ENCODE measurements at places on chromosomes 6 and 20. TPM values are rescaled to one million over a fixed set of nuclear protein-coding genes. Genes with fewer than 3 reads are reported as not detected.
A peak's percentile ranks its signal among the peaks of the same experiment; 100 is the strongest.

DNA sequence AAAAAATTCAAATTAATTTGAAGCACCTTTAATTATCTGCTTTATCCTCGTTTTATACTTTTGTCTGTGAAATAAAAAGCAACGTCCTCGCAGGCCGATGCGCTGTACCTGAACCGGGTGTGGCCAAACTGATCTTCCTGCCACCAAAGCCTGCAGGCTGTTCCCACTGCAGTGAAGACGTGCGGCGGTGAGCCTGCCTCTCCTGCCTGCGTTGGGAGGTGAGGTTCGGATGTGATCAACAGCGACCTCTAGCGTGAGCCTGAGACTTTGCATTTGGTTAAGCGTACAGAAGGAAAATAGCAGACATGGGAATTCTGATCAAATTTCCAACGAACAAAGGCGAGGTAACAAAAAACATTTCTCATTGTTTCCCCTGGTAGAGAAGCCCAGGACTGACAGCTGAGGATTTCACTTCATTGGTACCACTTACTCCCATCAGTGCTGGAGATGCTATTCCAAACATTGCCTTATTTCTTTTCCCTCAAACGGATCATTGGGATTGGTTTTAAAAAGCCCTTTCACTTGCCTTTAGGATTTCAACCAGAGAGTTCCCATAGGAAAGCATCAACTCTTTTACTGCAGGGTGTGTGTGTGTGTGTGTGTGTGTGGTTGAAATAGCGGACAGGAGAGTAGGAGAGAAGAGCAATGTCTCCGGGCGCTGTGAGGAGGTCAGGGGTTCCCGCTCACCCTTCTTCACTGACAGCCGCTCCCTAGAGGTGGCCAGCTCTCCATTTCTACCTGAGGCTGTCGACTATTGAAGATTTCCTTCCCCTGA lies 56.6 kb upstream of the CCN6 start:
- DNase-seq = peak; percentile 58

DNA sequence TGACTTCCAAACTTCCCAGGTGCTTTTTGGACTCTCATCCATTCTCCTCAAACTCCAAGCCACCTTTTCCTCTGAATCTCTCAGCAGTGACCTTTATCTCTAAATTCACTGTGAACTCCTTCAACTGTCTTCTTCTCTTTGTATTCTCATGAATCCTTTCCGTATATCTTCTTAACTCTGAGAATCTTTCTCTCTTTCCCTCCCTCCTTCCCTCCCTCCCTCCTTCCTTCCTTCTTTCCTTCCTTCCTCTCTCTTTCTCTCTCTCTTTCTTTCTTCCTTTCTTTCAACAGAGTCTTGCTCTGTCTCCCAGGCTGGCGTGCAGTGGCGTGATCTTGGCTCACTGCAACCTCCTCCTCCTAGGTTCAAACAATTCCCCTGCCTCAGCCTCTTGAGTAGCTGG lies 4.3 kb upstream of the PRELID3B start:
- DNase-seq = no peak

DNA sequence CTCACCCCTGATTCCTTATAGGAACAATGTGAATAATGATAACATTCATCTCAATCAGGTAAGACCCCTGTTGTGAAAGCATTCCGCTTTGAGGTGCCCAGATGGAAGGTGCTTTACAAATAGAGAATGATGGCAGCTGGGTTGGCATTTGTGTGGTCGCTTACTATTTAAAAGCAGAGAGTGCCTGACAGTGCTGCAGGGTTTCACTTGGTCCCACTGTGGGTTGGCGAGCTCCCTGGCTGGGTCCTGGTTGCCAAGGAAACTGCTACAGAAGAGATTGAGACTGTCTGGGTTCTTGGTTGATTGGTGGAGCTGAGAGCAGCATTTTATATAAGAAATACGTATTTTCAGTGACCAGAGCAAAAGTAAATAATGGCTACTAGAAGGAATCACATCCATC lies 207.2 kb upstream of the KCNQ5 start:
- no peak for DNase-seq

DNA sequence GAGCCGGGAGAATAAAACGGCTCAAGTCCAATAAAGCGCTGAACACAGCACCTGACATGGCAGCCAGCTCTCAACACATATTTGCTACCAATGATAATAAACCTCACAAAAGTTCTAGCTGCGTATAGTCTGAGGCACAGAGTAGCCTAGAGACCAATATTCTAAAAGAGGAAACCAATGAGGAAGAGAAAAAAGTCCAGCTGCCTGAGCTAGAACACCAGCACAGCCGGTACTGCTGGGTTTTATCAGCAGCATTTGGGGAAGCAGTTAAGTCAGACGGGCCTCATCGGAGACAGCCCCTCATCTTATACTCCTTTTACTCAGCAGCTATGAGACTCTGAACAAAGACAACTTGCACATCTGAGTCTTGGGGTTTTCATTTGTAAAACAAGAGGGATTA lies 2.4 kb upstream of the RTF2 start:
- no peak for DNase-seq

DNA sequence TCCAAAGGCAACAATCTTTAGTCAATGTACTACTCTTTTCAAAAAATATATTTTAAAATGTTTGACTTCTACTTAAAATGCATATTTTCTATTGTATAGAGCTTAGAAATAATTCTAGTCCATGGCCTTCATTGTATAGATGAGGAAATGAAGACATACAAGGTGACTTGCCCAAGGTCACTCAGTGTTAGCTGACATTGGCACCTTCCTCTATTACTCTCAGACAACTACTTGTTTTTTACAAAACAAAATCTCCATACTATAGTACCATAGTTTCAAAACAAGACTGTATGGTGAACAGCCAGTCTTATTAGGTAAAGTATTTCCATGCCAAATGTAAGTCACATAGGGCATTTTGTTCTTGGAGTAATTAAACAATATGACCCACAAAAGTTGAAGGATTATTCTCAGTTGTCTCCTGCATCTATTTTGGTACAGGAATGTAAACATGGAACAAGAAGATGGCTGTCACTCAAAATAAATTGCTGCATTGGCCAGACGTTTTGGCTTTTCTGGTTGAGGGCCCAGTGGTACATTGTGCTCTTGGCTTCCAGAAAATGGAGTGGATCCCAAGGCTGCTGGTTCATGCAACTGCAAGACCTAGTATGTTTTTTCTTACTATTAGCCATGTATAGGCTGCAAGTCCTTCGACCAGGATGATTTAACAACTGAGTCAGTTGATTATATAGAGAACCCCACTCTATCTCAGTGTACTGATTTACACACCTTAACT lies 54.3 kb upstream of the NOX3 start:
- no peak for DNase-seq

- DNase-seq = no peak
Observed at GRCh38 chr6:134097114-134097707, 44.8 kb upstream of the SLC2A12 start.

DNA sequence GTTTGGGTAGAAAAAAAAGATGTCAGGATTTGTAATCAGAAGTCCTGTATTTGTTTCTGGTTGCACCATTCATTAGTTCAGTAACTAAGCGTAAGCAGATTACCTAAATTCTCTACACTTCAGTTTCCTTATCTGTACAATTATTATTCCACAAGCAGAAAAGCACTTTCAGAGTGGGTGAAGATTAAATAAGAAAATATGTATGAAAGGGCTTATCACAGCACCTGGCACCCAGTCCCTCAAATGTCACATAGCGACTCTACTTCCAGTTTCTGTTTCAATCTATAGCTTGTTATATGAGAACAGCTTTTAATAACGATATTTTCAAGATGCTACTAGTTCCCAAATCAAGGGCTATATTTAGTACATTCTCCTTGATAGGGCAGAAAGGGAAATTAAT lies 31.4 kb downstream of the RGS17 start:
- no peak for DNase-seq

DNA sequence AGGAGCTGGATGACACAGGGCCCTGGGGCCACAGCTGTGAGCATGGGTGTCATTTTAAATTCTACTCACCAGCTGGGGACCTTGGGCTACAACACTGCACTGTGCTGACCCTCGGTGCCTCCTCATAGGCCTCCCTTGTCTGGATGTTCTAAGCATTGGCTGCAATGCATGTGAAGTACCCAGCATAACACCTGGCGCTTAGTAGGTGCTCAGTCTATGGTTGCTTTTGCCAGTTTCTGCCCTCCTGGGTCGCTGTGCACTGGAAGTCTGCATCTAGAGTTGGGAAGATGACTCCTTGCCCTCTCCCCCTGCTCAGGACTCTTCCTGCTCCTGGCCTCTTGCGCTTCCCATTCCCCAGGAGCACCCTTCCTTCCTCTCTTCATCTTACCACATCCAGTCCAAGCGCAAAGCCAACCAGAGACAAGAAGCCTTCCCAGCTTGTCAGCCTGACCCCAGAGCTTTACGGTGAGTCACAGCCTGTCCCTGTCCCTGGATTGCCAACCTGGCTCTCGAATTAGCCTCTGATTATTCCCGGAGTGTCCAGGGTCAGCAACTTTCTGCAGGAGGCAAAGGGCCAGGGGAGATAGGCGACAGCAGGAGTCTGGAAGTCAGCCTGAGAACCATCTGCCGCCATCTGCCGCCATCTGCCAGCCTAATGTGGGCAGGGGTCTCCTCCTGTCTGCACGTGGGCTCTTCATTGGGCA lies 8.8 kb downstream of the SLC13A3 start:
- no peak for DNase-seq

GRCh38 chr20:39259010-39259803 lies 297.1 kb downstream of the DHX35 start:
- DNase-seq = no peak

DNA sequence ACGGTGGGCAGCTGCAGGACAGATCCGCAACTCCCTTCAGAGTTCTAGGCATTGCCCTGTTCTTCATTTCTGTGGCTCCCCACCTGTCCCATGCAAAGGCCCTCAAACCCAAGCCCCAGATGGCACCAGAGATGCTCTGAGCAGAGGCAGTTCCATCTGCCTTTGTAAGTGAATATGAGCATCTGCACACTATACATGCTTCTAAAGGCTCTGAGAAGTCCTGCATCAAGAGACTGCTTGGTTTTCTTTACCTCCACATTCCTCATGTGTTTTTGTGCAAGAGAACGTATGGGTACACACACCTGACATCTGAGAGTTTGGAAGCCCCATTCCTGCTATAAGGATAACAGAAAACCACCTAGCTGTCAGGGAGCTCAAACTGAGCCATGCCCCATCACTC lies 14.4 kb upstream of the CST7 start:
- DNase-seq = no peak

- no peak for DNase-seq
Observed at GRCh38 chr20:62946918-62947317, 5.6 kb upstream of the SLC17A9 start.

- no peak for DNase-seq
Observed at GRCh38 chr6:15901141-15902115, 227.5 kb upstream of the MYLIP start.

The CST4 gene
- total RNA-seq = not detected

The ADAM33 gene
- total RNA-seq = 2.4 TPM

The SAMD5 gene
- total RNA-seq = 11.8 TPM

The ACTL10 gene
- 0.82 TPM for total RNA-seq

The MYL9 gene
- total RNA-seq = 0.41 TPM
